ENCODE measurements at places on chromosomes 3 and 15.

DNA sequence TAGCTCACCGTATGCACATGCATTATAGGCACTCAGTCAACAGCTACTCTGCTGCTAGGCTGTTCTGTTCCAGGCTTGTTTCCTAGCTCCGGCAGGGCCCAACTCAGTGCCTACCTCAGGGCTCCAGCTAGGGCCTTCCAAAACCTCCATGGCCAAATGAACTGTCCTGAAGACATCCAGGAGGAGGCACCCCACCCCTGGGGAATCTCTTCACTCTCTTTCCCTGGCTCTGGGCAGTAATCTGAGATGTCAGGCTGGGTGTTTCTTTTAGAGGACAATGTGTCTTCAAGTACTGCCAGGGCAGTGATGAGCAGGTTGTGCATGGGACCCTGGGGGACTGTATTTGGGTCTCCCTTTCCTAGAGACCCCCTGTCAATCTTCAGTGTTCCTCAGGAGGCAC lies 38.3 kb upstream of the TPM1 start:
- DNase-seq = no peak

DNA sequence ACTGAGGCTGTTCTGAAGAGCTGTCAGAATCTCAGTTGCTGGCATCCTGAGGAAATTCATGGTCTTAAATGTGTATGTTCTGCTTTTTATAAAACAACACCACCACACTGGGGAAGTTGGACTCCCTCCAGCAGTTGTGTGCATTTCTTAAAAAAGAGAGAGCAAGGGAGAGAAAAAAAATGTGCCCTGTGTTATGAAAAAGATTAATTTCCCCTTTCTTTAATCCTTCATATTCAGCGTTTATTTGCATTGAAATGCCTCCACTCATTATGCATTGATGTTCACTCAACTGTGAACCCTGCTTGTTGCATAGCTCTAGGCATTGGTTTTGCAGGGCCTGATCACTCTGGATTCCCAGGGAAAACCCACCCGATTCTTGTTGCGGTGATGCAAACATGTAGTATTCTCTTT lies 4.4 kb upstream of the ZNF609 start:
- DNase-seq = no peak

- DNase-seq = no peak
These were observed 12.4 kb upstream of the TM4SF4 start for GRCh38 chr3:149462051-149462450.

DNA sequence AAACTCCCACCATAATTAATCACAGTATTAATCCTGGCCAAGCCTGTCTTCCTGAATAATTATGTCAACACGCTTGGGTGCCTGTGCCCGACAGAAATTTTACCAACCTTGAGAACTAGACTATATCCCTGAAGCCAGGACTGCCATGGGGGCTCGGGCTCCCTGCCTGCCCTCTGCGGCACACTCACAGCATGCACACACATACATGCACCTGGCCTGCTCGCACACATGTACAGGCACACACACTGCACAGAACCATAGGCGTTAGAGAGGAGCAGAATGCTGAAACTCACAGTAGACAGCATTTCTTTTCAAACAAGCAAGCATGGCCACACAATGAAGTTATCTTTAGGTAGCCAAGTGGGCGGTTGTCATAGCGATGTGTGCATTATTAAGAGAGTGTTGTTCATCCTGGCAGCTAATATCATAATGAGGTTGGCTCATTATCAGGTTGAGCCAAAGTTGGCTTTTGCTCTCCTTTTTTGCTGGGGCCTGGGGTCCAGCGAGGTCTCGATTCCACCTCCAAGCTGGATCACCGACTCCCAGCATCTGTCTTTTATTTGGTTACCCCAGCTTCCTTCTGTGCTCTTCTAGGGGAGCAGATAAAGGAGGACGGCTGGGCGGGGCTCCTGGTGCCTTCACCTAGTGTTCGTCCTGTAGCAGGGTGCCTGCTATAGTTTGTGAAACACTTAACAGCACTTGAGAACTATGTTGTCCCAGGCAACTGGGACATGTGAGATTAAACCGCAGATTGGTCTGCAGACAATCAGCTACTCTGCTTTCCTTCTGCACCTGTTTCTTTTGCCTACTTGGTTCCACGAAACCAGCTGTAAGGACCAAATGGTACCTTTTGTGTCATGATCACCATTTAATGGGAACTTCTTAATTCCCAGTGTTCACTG lies 91.4 kb downstream of the ZNF621 start:
- DNase-seq = no peak

- DNase-seq = no peak
These were observed 75.1 kb downstream of the CLDN11 start for GRCh38 chr3:170493712-170494182.

GRCh38 chr3:186032321-186032720 lies 76.6 kb downstream of the ETV5 start:
- no peak for DNase-seq

DNA sequence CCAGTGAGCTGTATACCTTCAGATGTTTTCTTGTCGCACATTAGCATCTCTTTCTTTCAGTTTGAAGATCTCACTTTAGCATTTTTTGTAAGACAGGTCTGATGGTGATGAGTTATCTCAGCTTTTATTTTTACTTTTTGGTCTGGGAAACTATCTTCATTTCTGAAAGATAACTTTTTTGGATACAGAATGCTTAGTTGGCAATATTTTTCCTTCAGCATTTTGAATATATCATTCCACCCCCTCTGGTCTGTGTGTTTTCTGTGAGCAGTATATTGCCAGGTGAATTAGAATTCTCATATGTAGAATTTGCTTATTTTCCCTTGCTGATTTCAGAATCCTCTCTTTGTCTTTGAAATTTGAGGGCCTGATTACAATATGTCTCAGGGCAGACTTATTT lies 743.3 kb downstream of the PLOD2 start:
- DNase-seq = no peak

GRCh38 chr15:69344238-69344637 lies 45.5 kb downstream of the PAQR5 start:
- DNase-seq = no peak

- DNase-seq = peak; percentile 76
These were observed 164.0 kb downstream of the MINAR1 start for GRCh38 chr15:79595995-79596622.

GRCh38 chr15:99511531-99511865 lies 54.3 kb upstream of the MEF2A start:
- no peak for DNase-seq

DNA sequence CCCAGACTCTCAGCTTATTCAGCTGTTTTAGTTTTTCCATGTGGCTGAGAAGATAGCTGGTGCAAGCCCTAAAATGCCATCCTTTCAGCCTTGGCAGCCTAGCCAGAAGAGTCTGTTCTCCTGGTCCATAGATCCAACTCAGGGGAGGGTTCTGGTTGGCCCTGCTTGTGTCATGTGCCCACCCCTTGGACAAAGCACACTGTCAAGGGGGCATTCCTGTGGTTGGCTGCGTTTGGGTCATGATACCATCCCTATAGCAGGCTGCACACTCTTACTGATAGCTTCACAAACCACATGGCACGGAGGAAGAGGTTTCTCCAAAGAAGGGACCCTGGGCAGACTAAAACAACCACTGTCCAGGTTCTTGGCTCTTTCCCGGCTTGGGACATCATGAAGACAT lies 8.4 kb upstream of the FSTL1 start:
- no peak for DNase-seq

- DNase-seq = no peak
These were observed 55.2 kb downstream of the MCTP2 start for GRCh38 chr15:94286583-94286982.

GRCh38 chr3:137471130-137471529 lies 293.0 kb upstream of the SOX14 start:
- no peak for DNase-seq

GRCh38 chr3:30253832-30254231 lies 352.6 kb upstream of the TGFBR2 start:
- DNase-seq = no peak

DNA sequence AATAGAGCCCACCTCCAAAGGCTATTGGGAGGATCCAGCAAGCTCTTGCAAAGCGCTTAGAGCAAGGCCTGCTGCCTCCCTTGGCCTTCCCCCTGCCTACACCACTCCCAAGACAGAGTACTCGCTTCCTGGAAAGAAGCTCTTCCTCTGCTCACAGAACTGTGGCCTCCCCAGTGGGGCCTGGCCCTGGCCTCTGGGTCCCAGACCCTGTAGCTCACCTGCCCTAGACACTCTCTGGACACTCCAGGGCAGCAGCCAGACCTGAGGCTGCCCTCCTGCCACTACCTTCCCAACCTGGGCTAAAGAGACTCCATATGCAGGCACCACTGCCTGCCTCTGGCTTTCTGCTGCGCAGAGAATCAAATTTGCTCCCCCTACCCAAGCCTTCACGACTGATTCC lies 49.9 kb downstream of the GRIP2 start:
- no peak for DNase-seq

DNA sequence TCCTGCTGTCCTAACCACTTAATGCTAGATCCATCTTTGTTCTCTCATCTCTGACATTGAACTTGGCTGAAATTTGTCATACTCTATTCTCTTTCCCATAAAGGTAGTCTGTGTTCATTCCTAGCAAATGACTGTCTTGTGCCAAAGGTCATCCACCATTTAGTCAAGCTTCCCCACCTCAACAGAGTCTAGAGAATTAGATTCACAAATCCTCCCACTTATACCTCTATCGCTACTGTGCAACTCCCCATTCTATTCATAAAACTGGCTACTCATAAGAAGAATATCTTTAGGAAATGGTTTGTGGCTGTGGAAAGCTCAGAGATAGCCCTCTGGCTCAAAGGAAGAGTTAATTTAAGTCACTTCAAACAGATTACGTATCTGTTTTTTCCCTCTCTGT lies 59.7 kb upstream of the MBNL1 start:
- no peak for DNase-seq

DNA sequence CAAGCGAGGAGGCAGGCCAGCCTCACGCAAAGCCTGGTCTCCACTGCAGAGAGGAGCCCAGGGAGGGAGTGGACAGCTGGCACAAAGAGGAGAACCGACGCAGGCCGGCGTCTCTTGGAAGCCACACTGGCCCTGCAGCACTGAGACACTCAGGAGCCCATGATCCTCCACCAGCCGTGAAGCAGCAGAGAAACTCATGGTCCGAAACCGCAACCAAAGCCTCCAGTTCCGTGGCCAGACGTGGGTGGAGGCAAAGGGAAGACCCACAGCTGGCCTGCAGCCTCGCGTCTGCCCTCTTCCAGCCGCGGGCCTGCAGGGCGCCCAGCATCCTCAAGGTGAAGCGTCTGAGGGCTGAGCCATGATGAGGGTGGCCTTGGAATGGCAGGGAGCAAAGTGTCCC lies 62.2 kb upstream of the SEC61A1 start:
- no peak for DNase-seq

DNA sequence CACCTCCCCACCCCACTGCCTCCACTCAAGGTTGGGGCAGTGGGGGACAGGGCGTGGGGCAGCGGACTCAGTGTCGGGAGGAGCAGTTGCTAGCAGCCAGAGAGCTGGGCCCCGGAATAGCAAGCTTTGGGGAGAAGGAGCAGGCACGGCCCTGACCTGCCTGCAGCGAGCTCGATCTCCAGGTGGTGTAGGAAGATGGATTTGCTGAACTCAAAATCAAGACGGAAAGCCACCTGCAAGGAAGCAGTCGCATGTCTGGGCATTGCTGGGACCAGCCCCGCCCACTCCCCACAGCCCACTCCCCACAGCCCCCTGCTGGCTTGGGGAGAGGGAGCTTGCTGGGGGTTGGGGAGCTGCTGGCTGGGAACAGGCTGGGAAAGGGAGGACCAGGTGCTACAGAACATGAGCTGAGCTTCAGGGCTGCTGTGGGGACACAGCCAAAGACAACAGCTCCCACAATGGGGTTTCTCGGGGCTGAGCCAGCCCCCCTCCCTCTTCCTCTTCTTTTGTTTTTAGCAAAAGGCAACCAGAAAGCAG lies 38.0 kb downstream of the FEM1B start:
- DNase-seq = no peak

GRCh38 chr3:66115858-66116654 lies 77.3 kb upstream of the MAGI1 start:
- DNase-seq = no peak

All from activated CD4-positive, alpha-beta T cell treated with anti-CD3 and anti-CD28 coated beads, Interleukin-2, amount 10 ng/mL, durations not matched to agents 7 days and 5 days (primary cell).